ENCODE measurements at places on chromosomes 6 and 20.
A peak's percentile ranks its signal among the peaks of the same experiment; 100 is the strongest.

GRCh38 chr6:31116661-31117385, 2.2 kb downstream of the PSORS1C1 start:
- ATAC-seq = peak; percentile 22
- no peaks in the 10 kb centered on the region for H3K27me3 ChIP-seq
- H3K4me3 ChIP-seq = peak overlapping the region; percentile 42
- H3K36me3 ChIP-seq = no peaks in the 10 kb centered on the region
- H3K27ac ChIP-seq = no peak overlapping the region
- H3K4me1 ChIP-seq = peaks cover 49% of the 10 kb centered on the region

GRCh38 chr6:125888989-125889656, 67.4 kb upstream of the HINT3 start:
- H3K4me3 ChIP-seq = no peak overlapping the region
- no peaks in the 10 kb centered on the region for H3K27me3 ChIP-seq
- no peaks in the 10 kb centered on the region for H3K36me3 ChIP-seq
- H3K4me1 ChIP-seq = no peaks in the 10 kb centered on the region

DNA sequence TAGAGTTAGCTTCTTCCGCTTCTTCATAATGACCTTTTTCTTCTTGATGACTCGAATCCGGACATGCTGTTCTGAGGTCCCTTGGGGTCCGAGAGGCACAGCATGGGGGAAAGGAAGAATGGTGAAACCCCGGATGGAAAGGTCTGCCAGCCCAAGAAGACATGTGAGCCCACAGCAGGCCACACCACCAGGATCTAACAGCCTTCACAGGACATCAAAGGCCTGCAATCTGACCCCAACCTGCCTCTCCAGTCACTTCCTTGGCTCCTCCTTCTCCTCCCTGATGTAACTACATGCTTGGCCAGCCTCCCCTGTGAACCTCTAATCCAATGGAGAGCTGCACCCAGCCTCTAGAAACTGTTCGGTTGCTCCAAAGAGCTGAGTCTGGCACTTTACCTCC, 1.6 kb downstream of the CPXM1 start:
- no peak for ATAC-seq
- peaks cover 94% of the 10 kb centered on the region for H3K27me3 ChIP-seq
- H3K36me3 ChIP-seq = no peaks in the 10 kb centered on the region
- H3K4me1 ChIP-seq = no peaks in the 10 kb centered on the region

DNA sequence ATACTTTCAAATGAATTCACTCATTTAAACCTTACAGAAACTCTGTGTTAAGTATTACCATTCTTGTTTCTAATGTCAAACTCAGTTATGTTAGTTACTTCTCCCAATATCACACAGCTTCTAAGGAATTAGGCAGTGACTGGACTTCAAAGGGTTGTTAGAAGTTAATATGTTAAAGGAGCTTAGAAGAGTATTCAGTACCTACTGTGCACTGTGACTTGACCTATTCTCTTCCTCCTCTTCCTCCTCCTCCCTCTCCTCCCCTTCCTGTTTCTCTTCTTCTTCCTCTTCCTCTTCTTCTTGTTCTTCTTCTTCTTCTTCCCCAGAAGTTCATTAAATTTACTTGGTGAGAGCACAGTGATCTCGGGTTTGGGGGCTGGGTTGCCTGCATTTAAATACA, 325.6 kb upstream of the SLC35B3 start:
- no peaks in the 10 kb centered on the region for H3K4me1 ChIP-seq
- no peak overlapping the region for H3K4me3 ChIP-seq
- H3K27ac ChIP-seq = no peak overlapping the region

GRCh38 chr6:137283940-137284810, 65.0 kb upstream of the IFNGR1 start:
- no peak for ATAC-seq
- H3K36me3 ChIP-seq = no peaks in the 10 kb centered on the region
- H3K4me3 ChIP-seq = no peak overlapping the region
- H3K27ac ChIP-seq = no peak overlapping the region

- no peak overlapping the region for H3K4me3 ChIP-seq
- no peaks in the 10 kb centered on the region for H3K27me3 ChIP-seq
- no peaks in the 10 kb centered on the region for H3K36me3 ChIP-seq
- H3K4me1 ChIP-seq = no peaks in the 10 kb centered on the region
Observed at GRCh38 chr6:108707328-108707976, 140.8 kb upstream of the ARMC2 start.

DNA sequence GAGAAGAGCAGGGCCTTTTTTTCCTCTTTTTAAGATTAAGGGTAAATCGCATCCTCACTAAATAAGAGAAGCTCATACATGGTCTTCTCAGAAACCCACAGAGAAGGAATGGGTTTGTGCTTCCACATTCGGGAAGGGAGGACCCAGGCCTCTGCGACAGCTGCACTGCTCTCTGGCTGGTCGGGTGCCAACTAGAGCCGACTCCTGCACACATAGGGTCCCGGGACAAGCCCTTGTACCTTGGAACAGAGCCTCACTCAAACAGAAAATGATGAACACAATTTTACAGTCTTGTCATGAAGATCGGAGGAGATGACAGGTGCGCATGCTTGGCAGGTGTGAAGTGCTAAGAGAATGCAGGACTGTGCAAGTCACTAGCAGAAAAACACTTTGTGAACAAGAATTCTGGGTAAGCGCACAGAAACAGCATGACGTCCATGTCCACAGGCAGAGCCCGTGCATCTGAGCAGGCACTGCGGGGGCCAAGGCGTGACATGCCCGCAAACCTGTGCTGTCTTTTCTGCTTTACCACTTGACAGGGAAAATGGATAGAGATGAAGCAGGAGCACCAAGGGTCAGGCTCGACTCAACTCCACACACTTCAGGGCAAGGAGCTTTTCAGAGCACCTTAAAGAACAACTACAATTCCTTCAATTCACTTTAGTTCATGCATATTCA, 101.0 kb upstream of the MPC1 start:
- H3K36me3 ChIP-seq = no peaks in the 10 kb centered on the region
- H3K4me1 ChIP-seq = no peaks in the 10 kb centered on the region
- ATAC-seq = no peak
- no peak overlapping the region for H3K4me3 ChIP-seq
- H3K27ac ChIP-seq = no peak overlapping the region

- H3K4me3 ChIP-seq = no peak overlapping the region
- H3K4me1 ChIP-seq = peaks cover 4% of the 10 kb centered on the region
- H3K27ac ChIP-seq = peak overlapping the region; percentile 73
- H3K36me3 ChIP-seq = no peaks in the 10 kb centered on the region
- H3K27me3 ChIP-seq = peaks cover 3% of the 10 kb centered on the region
- no peak for ATAC-seq
Observed at GRCh38 chr20:38253571-38253970, 7.0 kb downstream of the KIAA1755 start.

DNA sequence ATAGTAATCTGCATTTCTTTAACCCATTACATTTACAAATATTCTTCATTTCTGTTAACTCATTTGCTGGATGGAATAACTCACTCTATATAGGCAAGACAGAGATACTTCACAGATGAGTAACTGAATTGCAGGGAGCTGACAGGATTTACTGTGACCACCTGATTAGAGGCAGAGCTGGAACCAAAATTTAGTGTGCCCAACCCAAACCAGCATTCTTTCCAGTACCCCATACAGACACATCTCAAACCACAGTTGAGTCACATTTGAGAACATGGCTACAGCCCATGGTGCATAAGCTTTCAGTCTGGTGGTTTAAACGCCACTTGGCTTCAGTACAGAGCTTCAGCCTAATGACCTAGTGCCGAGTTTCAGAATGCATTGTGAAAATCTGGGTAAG, 138.4 kb upstream of the TENT5A start:
- no peak overlapping the region for H3K4me3 ChIP-seq
- peaks cover 2% of the 10 kb centered on the region for H3K4me1 ChIP-seq
- no peaks in the 10 kb centered on the region for H3K27me3 ChIP-seq
- H3K27ac ChIP-seq = no peak overlapping the region
- no peaks in the 10 kb centered on the region for H3K36me3 ChIP-seq

GRCh38 chr6:27772261-27773001, 139.8 kb downstream of the OR2B2 start:
- H3K36me3 ChIP-seq = no peaks in the 10 kb centered on the region
- H3K27ac ChIP-seq = no peak overlapping the region
- peaks cover 68% of the 10 kb centered on the region for H3K27me3 ChIP-seq
- ATAC-seq = peak; percentile 94
- H3K4me1 ChIP-seq = no peaks in the 10 kb centered on the region
- no peak overlapping the region for H3K4me3 ChIP-seq

DNA sequence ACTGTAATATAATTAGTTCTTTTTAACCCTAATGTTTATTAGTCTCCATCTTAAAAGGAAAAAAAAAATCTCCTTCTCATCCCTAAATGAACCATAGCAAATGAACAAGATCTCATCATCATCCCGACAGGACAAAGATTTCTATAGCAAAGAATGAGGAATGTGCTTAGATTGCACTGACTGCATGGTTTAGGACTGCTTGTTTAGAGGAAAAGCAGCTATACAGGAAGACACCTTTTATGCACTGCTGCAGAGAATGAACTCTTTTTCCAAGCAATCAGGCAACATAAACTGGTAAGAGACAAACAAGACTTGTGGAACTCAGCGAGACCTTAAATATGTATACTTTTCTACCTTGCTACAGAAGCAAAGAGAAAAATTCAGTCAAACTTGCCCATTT, 26.8 kb downstream of the CSNK2A1 start:
- peaks cover 39% of the 10 kb centered on the region for H3K4me1 ChIP-seq
- no peaks in the 10 kb centered on the region for H3K27me3 ChIP-seq
- no peak overlapping the region for H3K4me3 ChIP-seq
- ATAC-seq = no peak
- peaks cover 7% of the 10 kb centered on the region for H3K36me3 ChIP-seq

DNA sequence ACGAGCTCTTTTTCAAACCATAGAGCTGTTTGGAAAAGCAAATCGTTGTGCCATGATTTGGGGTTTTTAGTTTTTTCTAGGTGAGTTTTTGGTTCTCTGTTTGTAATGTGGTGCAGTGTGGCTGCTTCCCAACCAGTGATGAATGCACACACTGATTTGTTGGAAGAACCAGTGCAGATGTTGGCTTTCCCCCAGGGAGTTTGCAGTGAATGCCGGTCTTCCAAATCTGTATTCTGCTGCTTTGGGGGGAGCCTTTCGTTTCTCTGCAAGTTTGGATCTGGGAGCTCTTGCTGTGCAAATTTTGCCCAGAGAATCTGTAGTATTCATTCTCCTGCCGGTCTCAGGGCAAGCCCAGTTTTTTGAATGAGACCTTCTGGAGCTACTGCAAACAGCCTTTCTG, 14.5 kb downstream of the HECA start:
- no peaks in the 10 kb centered on the region for H3K27me3 ChIP-seq
- no peak for ATAC-seq
- no peaks in the 10 kb centered on the region for H3K36me3 ChIP-seq
- H3K27ac ChIP-seq = no peak overlapping the region
- H3K4me1 ChIP-seq = peaks cover 9% of the 10 kb centered on the region

GRCh38 chr6:130417951-130418350, 52.1 kb downstream of the TMEM200A start:
- no peak for ATAC-seq
- peaks cover 5% of the 10 kb centered on the region for H3K27me3 ChIP-seq
- H3K27ac ChIP-seq = no peak overlapping the region
- H3K4me3 ChIP-seq = no peak overlapping the region

- H3K36me3 ChIP-seq = no peaks in the 10 kb centered on the region
- no peak overlapping the region for H3K4me3 ChIP-seq
- peaks cover 92% of the 10 kb centered on the region for H3K27me3 ChIP-seq
- ATAC-seq = peak; percentile 75
- peak overlapping the region; percentile 50 for H3K27ac ChIP-seq
Observed at GRCh38 chr20:50980071-50980681, 21.6 kb downstream of the MOCS3 start.

GRCh38 chr6:134021396-134022122, 30.9 kb downstream of the SLC2A12 start:
- peak overlapping the region; percentile 49 for H3K27ac ChIP-seq
- H3K4me3 ChIP-seq = no peak overlapping the region
- H3K4me1 ChIP-seq = peaks cover 5% of the 10 kb centered on the region
- no peaks in the 10 kb centered on the region for H3K27me3 ChIP-seq
- no peaks in the 10 kb centered on the region for H3K36me3 ChIP-seq

GRCh38 chr6:84763886-84764331, 489 bp downstream of the TBX18 start:
- no peaks in the 10 kb centered on the region for H3K4me1 ChIP-seq
- no peaks in the 10 kb centered on the region for H3K36me3 ChIP-seq
- peaks cover 96% of the 10 kb centered on the region for H3K27me3 ChIP-seq
- H3K27ac ChIP-seq = peak overlapping the region; percentile 98
- H3K4me3 ChIP-seq = peak overlapping the region; percentile 63

- H3K36me3 ChIP-seq = no peaks in the 10 kb centered on the region
- H3K4me1 ChIP-seq = no peaks in the 10 kb centered on the region
- no peak overlapping the region for H3K4me3 ChIP-seq
- H3K27ac ChIP-seq = no peak overlapping the region
- H3K27me3 ChIP-seq = no peaks in the 10 kb centered on the region
- no peak for ATAC-seq
Observed at GRCh38 chr6:78844899-78845298, 22.5 kb upstream of the IRAK1BP1 start.

GRCh38 chr20:36644706-36645095, 1.3 kb downstream of the SLA2 start:
- no peaks in the 10 kb centered on the region for H3K36me3 ChIP-seq
- H3K27me3 ChIP-seq = no peaks in the 10 kb centered on the region
- H3K27ac ChIP-seq = no peak overlapping the region
- ATAC-seq = no peak
- H3K4me1 ChIP-seq = no peaks in the 10 kb centered on the region

- H3K27me3 ChIP-seq = no peaks in the 10 kb centered on the region
- no peaks in the 10 kb centered on the region for H3K36me3 ChIP-seq
- no peaks in the 10 kb centered on the region for H3K4me1 ChIP-seq
- H3K27ac ChIP-seq = peak overlapping the region; percentile 60
- ATAC-seq = peak; percentile 84
- H3K4me3 ChIP-seq = peak overlapping the region; percentile 69
Observed at GRCh38 chr6:5084360-5084780, 771 bp upstream of the PPP1R3G start.

DNA sequence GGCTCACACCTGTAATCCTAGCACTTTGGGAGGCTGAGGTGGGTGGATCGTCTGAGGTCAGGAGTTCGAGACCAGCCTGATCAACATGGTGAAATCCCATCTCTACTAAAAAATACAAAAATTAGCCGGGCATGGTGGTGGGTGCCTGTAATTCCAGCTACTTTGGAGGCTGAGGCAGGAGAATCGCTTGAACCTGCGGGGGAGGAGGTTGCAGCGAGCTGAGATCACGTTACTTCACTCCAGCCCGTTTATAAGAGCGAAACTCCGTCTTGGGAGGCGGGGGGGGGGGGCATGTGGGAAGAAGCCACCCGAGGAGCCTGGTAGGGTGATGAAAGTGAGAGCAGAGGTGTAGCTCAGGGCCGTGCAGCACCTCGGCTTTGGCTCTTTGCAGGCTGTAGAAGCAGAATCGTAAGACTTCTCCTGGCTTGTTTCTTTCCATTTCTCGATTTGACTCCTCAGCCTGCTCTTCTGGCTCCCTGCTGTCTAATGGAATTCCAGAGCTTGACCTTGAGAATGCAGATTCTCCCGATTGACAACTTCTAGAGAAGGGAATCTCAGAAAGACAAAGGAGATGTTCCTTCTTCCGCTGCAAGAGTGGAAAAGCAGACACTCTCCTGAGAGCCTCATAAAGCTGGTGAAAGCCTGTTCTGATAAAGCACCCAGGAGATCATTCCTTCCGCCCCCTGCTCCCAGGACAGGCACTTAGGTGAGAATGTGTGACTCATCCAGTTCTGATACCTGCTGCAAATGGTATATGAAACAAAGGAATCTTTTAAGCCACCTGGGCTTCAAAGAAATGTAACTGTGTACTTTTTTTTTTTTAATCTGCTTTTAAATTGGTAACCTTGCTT, 26.0 kb upstream of the PPP1R16B start:
- H3K27me3 ChIP-seq = no peaks in the 10 kb centered on the region
- no peak overlapping the region for H3K27ac ChIP-seq
- no peaks in the 10 kb centered on the region for H3K4me1 ChIP-seq
- peaks cover 23% of the 10 kb centered on the region for H3K36me3 ChIP-seq
- ATAC-seq = no peak

GRCh38 chr20:3101737-3102574, 17.4 kb upstream of the AVP start:
- no peaks in the 10 kb centered on the region for H3K4me1 ChIP-seq
- H3K27ac ChIP-seq = no peak overlapping the region
- no peak for ATAC-seq
- no peaks in the 10 kb centered on the region for H3K36me3 ChIP-seq
- H3K4me3 ChIP-seq = no peak overlapping the region
